ENCODE measurements at places on chromosomes 4 and X. TPM values are rescaled to one million over a fixed set of nuclear protein-coding genes. Genes with fewer than 3 reads are reported as not detected.

The ARHGAP36 gene
- not detected for total RNA-seq

The RADX gene
- 9.2 TPM for total RNA-seq

The MAGEE1 gene
- 3.3 TPM for total RNA-seq

The CD38 gene
- 60.2 TPM for total RNA-seq

The SLC2A9 gene
- total RNA-seq, result 1.1 TPM

The WDR44 gene
- 12.2 TPM for total RNA-seq

The SYAP1 gene
- 20.8 TPM for total RNA-seq

The VSIG4 gene
- not detected for total RNA-seq

The TMSB15B gene
- 9.9 TPM for total RNA-seq

The PAGE2B gene
- 0.74 TPM for total RNA-seq

The ANXA10 gene
- not detected for total RNA-seq
